ENCODE measurements at places on chromosomes 11 and 22. TPM values are rescaled to one million over a fixed set of nuclear protein-coding genes. Genes with fewer than 3 reads are reported as not detected.

Gene OR5AN1
- not detected for total RNA-seq

Gene NAA40
- total RNA-seq, result 9.7 TPM

Gene APOA1
- total RNA-seq, result 0.87 TPM

Gene OR5B12
- total RNA-seq, result not detected

Gene KDM4E
- total RNA-seq, result not detected

Gene MMP12
- not detected for total RNA-seq

Gene ARHGAP32
- total RNA-seq, result 5.4 TPM

Gene PATE2
- total RNA-seq, result 0.13 TPM

Gene PHF21B
- not detected for total RNA-seq

Gene MS4A4A
- not detected for total RNA-seq

Gene MYRF
- total RNA-seq, result 0.44 TPM

Gene DEUP1
- total RNA-seq, result not detected

Gene KBTBD4
- total RNA-seq, result 24.8 TPM

Gene HEPN1
- not detected for total RNA-seq

Gene TIMP3
- 23.5 TPM for total RNA-seq

Gene BDNF
- 42.3 TPM for total RNA-seq

Gene B3GAT1
- total RNA-seq, result not detected

Gene MIOX
- total RNA-seq, result not detected
